Suprapubic skin (tissue), 4 donors: ENCODE measurements at places on chromosomes 7 and 10.

GRCh38 chr10:116948530-116948870 is 56.5 kb downstream of the SHTN1 start:
- DNase-seq: no peak

DNA sequence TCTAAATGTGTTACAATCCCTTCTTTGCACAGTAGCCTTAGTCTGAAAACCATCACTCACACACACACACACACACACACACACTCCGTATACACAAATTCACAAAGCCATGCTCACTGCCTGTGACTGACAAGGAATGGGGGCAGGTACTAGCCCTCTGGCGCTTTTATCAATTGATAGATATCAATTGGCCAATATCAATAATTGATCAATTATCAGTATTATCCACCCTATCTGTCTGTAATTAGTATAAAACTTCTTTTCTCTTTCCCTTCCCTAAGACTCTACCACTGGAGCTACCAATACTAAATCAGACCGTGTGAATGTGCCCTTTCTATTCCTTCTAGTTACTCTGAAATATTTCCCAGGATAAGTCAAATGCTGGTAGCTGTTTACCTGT is 2.1 kb downstream of the DENND11 start:
- no peak for DNase-seq

GRCh38 chr7:6831018-6831725 is 5.1 kb upstream of the CCZ1B start:
- no peak for DNase-seq

- DNase-seq: no peak
Observed at GRCh38 chr10:101851411-101852116, 8.0 kb upstream of the KCNIP2 start.

- no peak for DNase-seq
Observed at GRCh38 chr7:6419310-6419773, 28.4 kb downstream of the DAGLB start.
